ENCODE measurements at places on chromosomes 16 and 17. TPM values are rescaled to one million over a fixed set of nuclear protein-coding genes. Genes with fewer than 3 reads are reported as not detected.

SLC25A11 gene
- 58.0 TPM for polyA plus RNA-seq

GRCh38 chr16:25093208-25094061 lies 18.1 kb upstream of the LCMT1 start:
- DNase-seq: no peak

GRCh38 chr16:74652249-74652648 lies 14.4 kb downstream of the RFWD3 start:
- DNase-seq: no peak

CD79B gene
- polyA plus RNA-seq: 2.4 TPM

- DNase-seq: no peak
Observed at GRCh38 chr16:73145166-73145880, 97.4 kb upstream of the ZFHX3 start.

IL34 gene
- not detected for polyA plus RNA-seq

OTOP2 gene
- polyA plus RNA-seq: not detected

KRT9 gene
- polyA plus RNA-seq: not detected

DNAH9 gene
- 0.34 TPM for polyA plus RNA-seq

- DNase-seq: no peak
Observed at GRCh38 chr17:81685108-81685507, 1.3 kb downstream of the HGS start.

GRCh38 chr17:67243284-67243683 lies 1.7 kb downstream of the HELZ start:
- DNase-seq: no peak

FBXL16 gene
- polyA plus RNA-seq: 1.1 TPM

DNA sequence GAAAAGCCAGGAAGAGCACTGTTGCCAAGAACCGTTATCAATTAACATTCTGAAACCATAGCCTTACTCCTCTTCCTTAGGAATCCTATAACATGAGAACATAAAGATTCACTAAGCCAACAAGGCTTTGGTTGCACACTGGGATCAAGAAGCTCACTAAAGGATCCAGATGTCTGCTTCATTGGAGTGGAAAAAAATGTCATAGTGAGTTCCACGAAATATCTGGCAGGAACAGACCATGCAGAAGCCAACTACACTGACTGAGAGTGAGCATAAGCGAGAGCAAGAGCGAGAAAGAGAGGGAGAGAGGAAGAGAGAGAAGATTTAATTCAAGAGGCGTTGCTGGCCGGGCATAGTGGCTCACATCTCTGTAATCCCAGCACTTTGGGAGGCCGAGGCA lies 13.4 kb upstream of the MEIOC start:
- peak; percentile 93 for DNase-seq
